ENCODE measurements at places on chromosomes 3 and 15. TPM values are rescaled to one million over a fixed set of nuclear protein-coding genes. Genes with fewer than 3 reads are reported as not detected.

The BUB1B gene
- total RNA-seq = 5.4 TPM

The ANKUB1 gene
- total RNA-seq = not detected

The SPATA12 gene
- not detected for total RNA-seq

The WNT7A gene
- not detected for total RNA-seq

The SCN11A gene
- under 0.01 TPM for total RNA-seq

The ZBED2 gene
- total RNA-seq = not detected

The PPP2R3A gene
- total RNA-seq = 10.5 TPM

The FGD5 gene
- 1.0 TPM for total RNA-seq

The FANCD2 gene
- total RNA-seq = 2.1 TPM

The NANOGP8 gene
- total RNA-seq = not detected

The HYAL1 gene
- 1.8 TPM for total RNA-seq
